ENCODE measurements at places on chromosomes 4 and X. TPM values are rescaled to one million over a fixed set of nuclear protein-coding genes. Genes with fewer than 3 reads are reported as not detected.

- no peaks in the 10 kb centered on the region for H3K4me1 ChIP-seq
- no peaks in the 10 kb centered on the region for H3K27me3 ChIP-seq
- no peak for DNase-seq
- H3K4me3 ChIP-seq = no peak overlapping the region
Measured at GRCh38 chrX:112078606-112079005, 4.0 kb downstream of the TRPC5 start.

GRCh38 chr4:7472442-7473013 lies 37.8 kb upstream of the PSAPL1 start:
- H3K4me3 ChIP-seq = no peak overlapping the region
- no peaks in the 10 kb centered on the region for H3K4me1 ChIP-seq
- no peak overlapping the region for H3K27ac ChIP-seq
- H3K27me3 ChIP-seq = peaks cover 39% of the 10 kb centered on the region

The MFAP3L gene
- polyA plus RNA-seq = 0.88 TPM

The BEX1 gene
- 26.6 TPM for polyA plus RNA-seq

DNA sequence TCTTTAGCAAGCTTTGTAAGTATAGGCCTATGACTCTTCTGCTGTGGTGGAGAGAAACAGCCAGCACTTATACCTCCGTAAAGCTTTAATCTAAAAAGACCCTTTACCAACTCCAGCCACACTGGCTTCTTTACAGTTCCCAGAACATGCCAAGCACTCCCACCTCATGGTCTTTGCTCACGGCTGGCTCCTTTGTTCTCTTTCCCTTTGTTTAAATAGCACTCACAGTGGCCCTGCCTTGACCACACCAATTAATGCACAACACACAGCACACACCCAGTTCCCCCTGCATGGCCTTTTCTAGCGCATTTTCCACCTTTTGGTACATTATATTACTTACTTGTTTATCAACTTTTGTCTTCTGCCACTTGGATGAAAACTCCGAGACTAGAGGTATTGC lies 18.9 kb downstream of the PPID start:
- no peaks in the 10 kb centered on the region for H3K4me1 ChIP-seq
- no peak overlapping the region for H3K4me3 ChIP-seq
- peaks cover 9% of the 10 kb centered on the region for H3K36me3 ChIP-seq
- H3K27ac ChIP-seq = no peak overlapping the region
- no peak for DNase-seq
- H3K27me3 ChIP-seq = no peaks in the 10 kb centered on the region

DNA sequence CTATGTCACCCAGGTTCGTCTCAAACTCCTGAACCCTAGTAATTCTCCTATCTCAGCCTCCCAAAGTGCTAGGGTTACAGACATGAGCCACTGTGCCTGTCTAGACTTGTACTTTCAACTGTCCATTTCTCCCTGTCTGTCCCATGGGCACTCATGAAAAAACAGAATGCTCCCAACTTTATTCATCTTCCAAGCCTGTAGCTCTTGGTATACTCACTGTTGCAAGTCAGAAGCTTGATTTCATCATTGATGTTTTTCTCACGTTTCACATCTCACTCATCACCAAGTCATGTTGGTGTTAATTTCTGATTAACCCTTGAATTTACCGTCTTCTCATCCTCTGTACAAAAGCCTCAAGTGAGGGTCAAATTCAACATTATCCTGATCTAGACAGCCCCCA lies 7.3 kb upstream of the SRP72 start:
- H3K36me3 ChIP-seq = peaks cover 67% of the 10 kb centered on the region
- H3K27ac ChIP-seq = no peak overlapping the region
- no peak for DNase-seq
- H3K4me3 ChIP-seq = no peak overlapping the region
- no peaks in the 10 kb centered on the region for H3K27me3 ChIP-seq
- peaks cover under 1% of the 10 kb centered on the region for H3K4me1 ChIP-seq

DNA sequence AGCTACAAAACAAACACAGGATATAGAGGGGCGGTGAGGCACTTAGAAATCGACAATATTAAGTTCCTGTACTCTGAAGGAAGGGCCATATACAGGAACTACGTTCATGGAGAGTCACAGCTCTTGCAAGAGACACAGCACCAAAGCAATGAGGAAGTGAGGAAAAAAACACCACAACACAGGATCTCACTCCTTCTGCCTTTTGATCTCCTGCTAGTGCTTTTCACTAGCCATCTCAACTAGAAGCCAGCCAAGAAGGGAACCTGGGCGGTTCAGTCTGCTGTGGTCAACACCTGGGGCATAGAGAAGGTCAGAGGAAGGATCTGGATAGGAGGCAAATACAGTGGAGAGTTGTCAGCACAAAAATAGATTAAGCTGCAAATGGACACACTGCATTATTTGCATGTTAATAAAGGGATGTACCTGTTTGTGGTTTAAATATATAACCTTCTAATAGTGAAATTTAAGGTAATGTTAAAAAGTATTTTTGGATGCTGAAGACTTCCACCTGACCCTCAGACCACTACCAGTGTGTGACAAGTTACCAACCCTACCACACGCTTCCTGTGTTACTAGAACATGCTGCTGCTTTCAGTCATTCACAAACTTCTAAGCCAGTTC lies 104.6 kb downstream of the DTHD1 start:
- H3K36me3 ChIP-seq = no peaks in the 10 kb centered on the region
- H3K27ac ChIP-seq = no peak overlapping the region
- H3K4me1 ChIP-seq = no peaks in the 10 kb centered on the region
- no peaks in the 10 kb centered on the region for H3K27me3 ChIP-seq
- no peak overlapping the region for H3K4me3 ChIP-seq

GRCh38 chr4:153513596-153513995 lies 47.4 kb downstream of the TMEM131L start:
- H3K27ac ChIP-seq = no peak overlapping the region
- peaks cover 39% of the 10 kb centered on the region for H3K4me1 ChIP-seq
- no peaks in the 10 kb centered on the region for H3K27me3 ChIP-seq
- DNase-seq = no peak
- H3K4me3 ChIP-seq = no peak overlapping the region

GRCh38 chr4:152850377-152850776 lies 70.6 kb downstream of the ARFIP1 start:
- H3K27ac ChIP-seq = no peak overlapping the region
- no peak overlapping the region for H3K4me3 ChIP-seq
- H3K27me3 ChIP-seq = no peaks in the 10 kb centered on the region
- DNase-seq = peak; percentile 7

DNA sequence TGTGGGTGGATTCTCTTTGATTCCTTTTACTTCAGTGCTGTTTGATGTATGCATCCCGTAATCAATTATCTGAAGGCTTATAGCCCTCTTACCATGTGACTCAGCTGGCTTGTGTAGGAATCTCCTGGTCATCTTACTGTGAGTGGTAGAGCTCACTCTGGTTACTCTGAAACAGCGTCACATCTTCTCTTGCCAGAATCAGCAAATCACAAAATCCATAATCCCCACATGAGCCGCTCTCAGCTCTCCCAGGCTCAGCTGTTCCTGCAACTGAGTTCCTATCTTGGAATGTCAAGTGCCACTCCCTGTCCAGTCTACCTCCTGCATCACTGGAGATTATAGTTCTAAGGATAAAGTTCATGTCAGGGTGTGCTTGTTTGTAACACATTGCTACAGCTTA lies 278.0 kb downstream of the FBXO8 start:
- H3K27me3 ChIP-seq = no peaks in the 10 kb centered on the region
- H3K4me3 ChIP-seq = no peak overlapping the region
- no peak for DNase-seq
- no peak overlapping the region for H3K27ac ChIP-seq
- no peaks in the 10 kb centered on the region for H3K36me3 ChIP-seq
- H3K4me1 ChIP-seq = no peaks in the 10 kb centered on the region

- H3K4me1 ChIP-seq = peaks cover under 1% of the 10 kb centered on the region
- no peak overlapping the region for H3K4me3 ChIP-seq
- peaks cover 25% of the 10 kb centered on the region for H3K36me3 ChIP-seq
- DNase-seq = no peak
Measured at GRCh38 chr4:6885953-6886557, 23.6 kb upstream of the TBC1D14 start.

DNA sequence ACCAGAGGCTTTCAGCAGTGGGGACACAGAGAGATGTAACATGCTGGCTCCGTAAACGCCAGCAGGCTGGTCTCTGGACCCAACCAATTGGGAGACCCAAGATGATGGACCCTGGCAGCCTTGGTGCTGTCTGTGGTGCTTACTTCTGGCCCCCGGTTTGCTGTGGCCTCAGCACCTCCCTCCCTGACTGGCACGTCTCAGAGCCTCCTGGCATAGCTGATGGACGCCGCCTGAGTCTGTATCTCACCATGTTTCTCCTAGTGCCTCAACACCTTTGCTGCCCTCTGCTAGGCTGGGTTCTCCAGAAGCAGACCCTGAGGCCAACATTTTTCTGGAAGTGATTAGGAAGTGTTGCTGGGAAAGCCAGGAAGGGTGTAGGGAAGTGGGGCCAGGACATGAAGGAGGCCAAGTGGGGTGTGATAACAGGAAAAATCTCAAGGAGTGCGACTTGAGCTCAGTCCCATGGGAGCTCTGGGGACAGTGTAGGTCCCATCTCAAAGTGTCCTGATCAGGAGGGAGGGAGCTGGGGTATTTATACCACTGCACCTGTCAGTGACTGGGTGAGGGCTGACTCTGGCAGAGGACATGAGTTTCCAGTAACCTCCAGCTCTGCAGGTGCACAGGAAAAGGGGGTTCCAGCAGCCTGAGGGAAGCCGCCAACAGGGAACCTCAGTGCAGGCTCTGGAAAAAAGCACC lies 31.8 kb downstream of the PPP2R2C start:
- H3K4me1 ChIP-seq = no peaks in the 10 kb centered on the region
- no peak overlapping the region for H3K27ac ChIP-seq
- H3K4me3 ChIP-seq = no peak overlapping the region

DNA sequence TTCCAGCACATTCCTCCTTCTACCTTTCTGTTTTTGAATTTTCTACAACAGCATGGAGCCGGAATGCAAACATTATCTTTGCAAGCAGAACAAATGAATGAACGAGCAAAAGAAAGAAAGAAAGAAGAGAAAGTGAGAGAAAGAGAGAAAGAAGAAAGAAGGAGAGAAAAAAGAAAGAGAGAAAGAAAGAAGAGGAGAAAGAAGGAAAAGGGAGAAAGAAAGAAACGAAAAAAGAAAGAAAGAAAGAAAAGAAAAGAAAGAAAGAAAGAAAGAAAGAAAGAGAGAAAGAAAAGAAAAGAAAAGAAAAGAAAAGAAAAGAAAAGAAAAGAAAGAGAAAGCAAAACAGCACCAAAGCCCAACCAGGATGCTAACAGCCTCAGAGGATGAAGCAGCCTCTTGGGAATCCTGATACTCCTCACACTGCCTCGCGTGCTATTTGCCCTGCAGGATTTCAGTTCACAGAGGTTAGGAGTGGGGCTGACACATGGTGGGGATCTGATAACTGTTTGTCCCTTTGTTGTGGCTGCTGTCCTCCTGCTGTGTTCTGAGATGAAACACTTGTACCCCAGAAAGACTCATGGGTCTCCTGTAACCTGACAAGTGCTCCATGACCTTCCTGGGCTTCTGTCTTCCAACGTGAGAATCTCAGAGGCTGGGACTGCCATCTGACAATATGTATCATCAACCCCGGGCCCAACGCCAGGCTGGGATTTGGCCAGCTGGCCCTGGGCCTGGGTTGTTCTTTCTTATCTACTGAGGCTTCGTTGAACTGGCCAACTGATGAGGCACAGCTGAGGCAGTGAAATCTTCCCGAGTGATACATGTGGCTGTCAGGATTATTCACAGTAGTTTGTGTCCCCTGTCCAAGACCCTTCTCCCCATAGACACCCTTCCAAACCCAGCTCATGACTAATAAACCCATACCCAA lies 61.0 kb downstream of the SEPSECS start:
- no peak overlapping the region for H3K4me3 ChIP-seq
- no peak for DNase-seq
- H3K27me3 ChIP-seq = peaks cover 11% of the 10 kb centered on the region
- H3K4me1 ChIP-seq = peaks cover 14% of the 10 kb centered on the region

The PPP1R2C gene
- not detected for polyA plus RNA-seq

DNA sequence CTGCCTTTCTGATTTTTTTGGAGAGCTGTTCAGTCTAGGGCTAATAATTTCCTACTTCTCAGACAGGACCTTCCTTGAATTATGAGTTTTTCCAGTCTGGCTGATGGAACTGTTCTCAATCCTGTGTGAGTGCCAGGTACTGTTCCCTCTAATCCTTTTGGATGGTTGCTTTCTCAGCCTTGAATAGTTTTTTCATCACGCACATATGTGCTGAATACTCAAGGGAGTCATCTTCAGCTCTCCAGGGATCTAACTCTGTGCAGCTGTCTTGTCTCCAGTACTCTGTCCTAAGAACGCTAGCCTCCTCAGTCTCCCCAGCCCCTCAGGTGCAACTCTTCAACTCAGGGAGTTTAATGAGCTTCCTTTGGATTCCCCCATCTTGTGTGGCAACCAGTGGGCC lies 93.2 kb downstream of the GASK1B start:
- no peaks in the 10 kb centered on the region for H3K36me3 ChIP-seq
- no peaks in the 10 kb centered on the region for H3K4me1 ChIP-seq
- no peak overlapping the region for H3K4me3 ChIP-seq
- no peak for DNase-seq
- no peak overlapping the region for H3K27ac ChIP-seq

DNA sequence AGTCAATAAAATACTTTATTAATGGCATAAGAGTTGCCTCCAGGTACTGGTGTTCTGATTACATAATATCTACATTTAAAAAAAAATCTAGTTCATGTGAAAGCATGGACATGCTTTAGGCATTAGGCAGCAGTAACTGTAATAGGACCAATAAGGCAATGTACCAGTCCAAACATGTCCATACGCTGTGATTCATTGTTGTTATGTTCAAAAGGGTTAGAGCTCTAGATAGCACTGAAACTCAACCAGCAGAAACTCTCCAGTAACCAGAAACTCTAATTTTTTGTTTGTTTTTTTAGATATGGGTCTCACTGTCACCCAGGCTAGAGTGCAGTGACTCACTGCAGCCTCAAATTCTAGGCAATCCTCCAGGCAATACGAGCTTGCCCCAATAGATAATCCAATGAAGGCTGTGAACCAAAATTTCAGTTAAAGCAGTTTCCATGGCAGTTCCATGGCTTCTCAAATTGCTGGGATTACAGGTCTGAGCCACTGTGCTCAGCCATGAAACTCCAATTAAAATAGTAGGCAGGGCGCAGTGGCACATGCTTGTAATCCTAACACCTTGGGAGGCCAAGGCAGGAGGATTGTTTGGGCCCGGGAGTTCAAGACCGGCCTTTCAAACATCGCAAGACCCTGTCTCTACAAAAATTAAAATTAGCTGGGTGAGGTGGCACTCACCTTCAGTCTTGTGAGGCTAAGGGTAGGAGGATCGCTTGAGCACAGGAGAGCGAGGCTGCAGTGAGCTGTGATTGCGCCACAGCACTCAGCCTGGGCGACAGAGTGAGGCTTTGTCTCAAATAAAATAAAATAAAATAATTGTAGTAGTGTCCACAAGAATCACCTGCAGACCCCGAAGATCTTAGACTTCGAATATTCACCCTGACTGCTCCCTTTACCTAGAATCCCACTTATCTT lies 36.3 kb downstream of the MGARP start:
- H3K27ac ChIP-seq = no peak overlapping the region
- H3K4me3 ChIP-seq = no peak overlapping the region
- peak; percentile 52 for DNase-seq

GRCh38 chr4:128452415-128452814 lies 164.8 kb upstream of the PGRMC2 start:
- H3K4me1 ChIP-seq = no peaks in the 10 kb centered on the region
- H3K4me3 ChIP-seq = no peak overlapping the region
- no peaks in the 10 kb centered on the region for H3K36me3 ChIP-seq
- no peaks in the 10 kb centered on the region for H3K27me3 ChIP-seq
- H3K27ac ChIP-seq = no peak overlapping the region
- no peak for DNase-seq

- no peak overlapping the region for H3K4me3 ChIP-seq
- no peaks in the 10 kb centered on the region for H3K36me3 ChIP-seq
- H3K4me1 ChIP-seq = no peaks in the 10 kb centered on the region
- DNase-seq = no peak
- H3K27ac ChIP-seq = no peak overlapping the region
Measured at GRCh38 chrX:11406109-11406765, 113.0 kb downstream of the AMELX start.

GRCh38 chr4:119039779-119040178 lies 95.9 kb upstream of the MYOZ2 start:
- no peak overlapping the region for H3K4me3 ChIP-seq
- no peaks in the 10 kb centered on the region for H3K4me1 ChIP-seq
- no peak overlapping the region for H3K27ac ChIP-seq

Measured in HepG2 (cell line).